ENCODE measurements at places on chromosomes 11 and 22.

- no peak for DNase-seq
These were observed 67.2 kb downstream of the C11orf91 start for GRCh38 chr11:33633251-33634003.

GRCh38 chr11:111945198-111945597 lies 8.1 kb downstream of the DIXDC1 start:
- DNase-seq = no peak

DNA sequence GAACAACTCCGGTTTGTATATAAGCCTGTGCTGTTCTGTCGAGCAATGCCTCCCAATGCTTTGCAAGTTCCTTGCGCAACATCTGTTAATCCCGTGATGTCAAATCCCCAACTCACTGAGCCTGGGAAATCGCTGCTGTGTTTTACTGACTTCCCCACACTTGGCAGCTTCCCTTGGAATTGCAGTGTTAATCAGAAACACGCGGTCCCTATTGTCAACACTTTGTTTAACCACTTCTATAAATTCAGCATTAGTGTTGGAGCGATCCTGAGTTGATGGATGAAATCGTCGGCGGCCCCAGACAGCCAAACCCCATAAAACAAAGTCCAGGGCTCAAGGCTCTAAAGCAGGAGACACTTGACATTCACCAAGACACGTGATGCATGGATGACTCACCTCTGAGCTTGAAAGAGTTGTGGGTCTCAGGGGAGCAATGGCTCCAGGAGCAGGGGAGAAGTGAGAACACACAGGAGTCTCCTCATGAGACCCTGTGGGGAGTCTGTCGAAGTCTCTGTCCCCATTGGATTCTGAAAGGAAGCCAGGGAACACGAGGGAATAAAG lies 555.3 kb downstream of the MIAT start:
- DNase-seq = no peak

GRCh38 chr11:79822766-79823165 lies 381.9 kb upstream of the TENM4 start:
- no peak for DNase-seq

DNA sequence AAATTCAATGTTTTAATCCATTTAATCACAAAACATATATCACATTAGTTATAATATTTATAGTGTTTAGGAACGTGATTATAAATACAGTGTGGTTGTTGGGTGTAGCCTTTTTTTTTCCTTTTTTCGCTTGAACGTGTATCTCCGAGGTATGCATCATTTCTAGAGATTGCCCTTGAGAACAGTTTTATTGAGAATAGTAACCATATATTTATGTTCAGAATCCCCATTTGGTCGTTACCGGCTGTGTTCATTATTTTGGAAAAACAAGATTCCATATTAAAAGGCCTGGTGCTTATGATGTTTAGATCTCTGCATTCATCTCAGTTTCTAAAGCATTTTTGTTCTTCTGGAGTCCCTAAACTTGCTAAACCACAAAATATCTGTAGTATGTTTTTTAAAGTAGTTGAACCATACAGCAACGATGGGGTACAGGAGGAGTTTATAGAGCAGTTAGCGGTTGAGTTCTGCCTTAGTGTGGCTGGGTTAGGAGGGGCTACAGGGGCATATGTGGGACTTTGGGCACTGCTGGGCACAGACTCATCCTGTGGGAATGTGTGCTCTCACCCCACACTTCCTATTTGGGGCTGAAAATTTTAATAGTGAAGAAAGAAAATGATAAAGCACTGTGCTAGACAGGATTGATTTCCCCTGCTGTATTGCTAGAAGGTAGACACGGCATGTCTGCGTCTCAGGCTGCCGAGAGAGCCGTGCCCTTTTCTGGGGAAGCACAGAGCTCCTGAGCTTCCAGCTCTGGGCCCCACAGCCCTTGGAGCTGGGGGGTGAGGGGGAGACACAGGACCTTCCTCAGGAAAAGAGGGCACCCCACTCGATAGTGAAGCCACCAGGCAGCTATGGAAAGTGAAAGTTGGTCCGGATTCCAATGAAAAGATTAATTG lies 81.5 kb upstream of the PPARA start:
- DNase-seq = no peak

DNA sequence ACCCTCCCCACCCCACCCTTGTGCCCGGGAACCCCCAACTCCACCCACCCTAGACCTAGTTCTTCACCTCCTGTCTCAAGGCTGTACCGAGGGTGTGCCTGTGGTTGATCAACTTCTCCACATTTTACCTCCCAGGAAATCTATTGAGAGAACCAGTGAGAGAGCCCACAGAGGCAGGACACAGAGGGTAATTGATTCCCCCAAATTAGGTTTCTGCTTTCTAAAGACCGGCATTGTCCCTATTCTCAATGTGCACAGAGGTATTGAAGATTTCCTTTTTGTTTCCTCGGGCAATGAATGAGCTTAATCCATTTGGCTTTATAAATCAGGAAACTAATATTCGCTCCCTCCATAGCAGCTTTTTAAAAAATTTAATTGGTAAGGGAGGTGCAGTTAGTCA lies 6.0 kb upstream of the LMO1 start:
- no peak for DNase-seq

Data from activated CD8-positive, alpha-beta memory T cell treated with anti-CD3 and anti-CD28 coated beads for 1 hour (primary cell).